Vagina (tissue), 2 donors: ENCODE measurements at places on chromosomes 5 and 9.

DNA sequence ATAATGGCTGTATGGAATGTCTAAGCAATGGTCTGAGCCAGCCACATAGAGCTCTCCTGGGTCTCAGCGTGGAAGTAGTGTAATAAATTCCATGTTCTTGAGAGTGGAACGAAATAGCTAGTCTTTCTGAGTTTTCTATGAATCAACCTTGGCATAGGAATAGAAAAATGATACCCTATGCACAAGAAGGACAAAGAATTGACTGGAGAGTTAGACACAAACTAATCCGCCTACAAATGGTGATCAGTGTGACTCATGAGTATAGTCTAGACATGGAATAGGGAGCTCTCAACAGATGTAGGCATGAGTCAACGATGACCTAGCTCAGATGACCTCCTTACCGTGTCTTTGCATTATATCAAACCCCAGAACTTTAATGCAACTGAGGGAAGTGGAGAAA lies 256.8 kb upstream of the GRIN3A start:
- no peak for DNase-seq

DNA sequence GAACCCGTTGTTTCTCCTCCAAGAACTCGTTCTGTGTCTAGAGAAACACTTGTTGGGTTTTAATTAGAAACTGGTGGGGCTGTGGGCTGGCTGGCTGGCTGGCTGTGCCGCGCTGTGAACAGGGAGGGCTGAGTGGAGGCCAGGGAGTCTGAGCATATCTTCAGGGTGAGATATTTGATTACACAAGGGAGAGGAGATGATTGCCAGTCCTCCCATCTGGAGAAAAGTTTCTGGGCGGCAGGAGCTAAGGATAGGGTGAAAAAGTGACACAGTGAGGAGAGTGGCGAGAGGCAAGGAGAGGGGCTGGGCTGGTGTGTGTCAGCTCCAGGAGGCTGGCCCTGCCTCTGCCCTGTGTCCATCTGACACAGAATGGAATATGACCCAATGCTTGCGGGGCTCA lies 63.0 kb downstream of the GDNF start:
- DNase-seq = no peak

- DNase-seq = no peak
Measured at GRCh38 chr5:67510204-67510603, 313.6 kb upstream of the CD180 start.

DNA sequence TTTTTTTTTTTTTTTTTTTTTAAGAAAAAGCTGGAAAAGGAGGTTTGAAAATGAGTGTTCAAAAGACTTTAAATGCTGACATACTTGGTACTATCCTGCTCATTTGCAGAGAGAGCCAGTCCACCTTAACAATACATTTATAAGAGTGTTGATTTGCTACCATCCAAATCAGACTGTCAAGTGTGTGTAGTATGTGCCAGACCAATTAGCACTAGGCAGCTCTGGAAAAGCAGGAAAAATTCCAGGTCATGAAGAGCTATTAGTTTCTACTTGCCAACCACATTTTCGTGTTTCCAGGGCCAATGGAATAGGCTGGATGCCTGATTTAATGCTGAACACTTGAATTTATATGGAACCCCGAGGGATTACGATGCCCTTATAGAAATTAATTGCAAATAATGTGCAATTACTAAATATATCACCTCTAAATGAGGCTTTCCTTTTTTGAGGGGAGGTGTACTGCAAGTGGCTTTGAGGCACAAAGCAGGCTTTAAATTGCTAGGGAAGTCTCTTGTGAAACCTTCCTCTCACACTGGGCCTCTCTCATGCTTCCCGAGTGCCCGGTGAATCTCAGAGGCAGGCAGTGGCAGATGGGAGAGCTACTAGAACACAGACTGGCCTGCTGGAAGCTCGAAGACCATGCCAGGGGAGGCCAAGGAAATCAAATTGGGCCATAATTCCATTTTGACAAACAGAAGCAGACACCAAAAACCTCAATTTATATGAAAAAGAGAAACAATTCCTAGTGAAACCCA lies 178.7 kb downstream of the PPP2R2B start:
- DNase-seq = no peak

DNA sequence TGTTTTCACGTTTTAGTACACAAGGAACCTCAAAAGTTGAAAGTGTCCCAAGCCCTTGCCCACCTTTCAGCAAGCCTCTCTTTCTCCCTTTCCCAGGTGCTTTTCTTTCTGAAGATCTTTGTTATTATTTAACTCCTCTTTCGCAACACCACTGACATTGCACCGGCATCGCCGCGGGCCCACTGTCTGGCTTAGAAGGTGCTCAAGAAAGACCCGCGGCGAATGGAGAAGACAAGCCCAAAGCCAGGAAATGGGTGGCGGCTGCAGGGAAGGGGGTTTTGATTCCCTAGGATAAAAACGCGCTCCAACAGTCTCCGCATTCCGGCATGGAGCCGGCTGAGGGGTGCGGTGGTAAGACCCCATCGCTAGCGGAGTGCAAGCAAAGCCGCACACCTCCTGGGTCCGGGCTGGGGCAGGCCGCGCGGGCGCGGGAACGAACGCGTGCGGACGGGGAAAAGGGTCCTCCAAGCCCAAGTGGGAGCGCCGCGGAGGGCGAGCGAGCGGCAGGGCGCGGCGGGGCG lies 404 bp upstream of the AFAP1L1 start:
- no peak for DNase-seq

GRCh38 chr9:75265525-75265972 lies 177.2 kb downstream of the OSTF1 start:
- no peak for DNase-seq

DNA sequence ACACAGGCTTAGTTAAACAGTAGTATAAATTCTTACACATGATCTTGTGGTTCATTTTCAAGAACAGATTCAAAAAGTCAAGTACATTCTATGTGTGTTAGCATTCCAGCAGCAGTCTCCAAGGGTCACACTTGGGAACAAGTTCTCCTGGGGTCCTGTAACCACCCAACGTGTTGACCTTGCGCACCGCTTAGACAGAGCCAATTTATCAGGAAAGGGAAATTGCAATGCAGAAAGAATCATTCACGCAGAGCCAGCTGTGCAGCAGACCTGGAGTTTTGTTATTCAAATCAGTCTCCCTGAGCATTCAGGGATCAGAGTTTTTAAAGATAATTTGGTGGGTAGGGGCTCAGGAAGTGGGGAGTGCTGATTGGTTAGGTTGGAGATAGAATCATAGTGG lies 8.5 kb upstream of the RXFP3 start:
- no peak for DNase-seq

DNA sequence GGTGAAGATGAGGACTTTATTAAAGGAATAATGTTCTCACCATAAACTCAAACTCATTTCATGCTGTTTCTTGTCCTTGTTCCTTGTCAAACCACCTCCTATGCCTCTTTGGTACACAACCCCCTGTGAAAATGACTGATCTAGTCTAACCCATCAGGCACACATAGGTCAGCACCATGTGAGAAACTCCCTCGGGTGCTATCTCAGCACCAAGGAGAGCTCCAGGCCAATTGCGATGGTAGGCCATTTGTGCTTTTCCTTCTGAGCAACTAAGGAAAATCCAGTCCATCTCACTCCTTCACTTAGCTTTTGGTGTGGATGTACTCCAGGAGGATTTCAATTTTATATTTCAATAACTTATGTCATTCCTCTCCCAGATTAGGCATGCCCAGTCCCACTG lies 199.8 kb downstream of the ZNF608 start:
- DNase-seq = no peak

DNA sequence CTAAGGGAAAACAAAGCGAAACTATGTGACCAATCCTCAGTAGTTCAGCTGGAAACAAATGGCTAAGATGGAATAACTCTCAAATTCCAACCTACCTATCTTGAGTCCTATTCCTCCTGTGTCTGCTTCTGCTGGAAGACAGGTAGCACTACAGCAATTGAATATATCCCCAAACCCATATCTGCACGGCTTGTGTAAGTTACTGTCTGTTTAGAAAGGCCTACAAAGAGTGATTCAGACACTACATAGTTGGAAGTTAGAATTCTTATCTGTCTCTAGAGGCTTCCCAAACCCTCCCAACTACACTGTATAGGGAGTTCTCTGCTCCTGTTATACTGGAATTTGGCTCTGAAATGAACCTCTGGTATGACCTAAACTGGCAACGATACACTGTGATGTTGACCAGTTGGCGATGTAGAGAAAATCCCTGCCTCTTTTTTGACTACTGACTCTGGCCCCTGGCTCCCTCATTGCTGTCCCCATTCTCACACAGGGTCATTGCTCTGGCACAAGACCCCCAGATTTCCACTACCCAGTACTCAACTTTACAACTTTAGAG lies 22.6 kb upstream of the NADK2 start:
- DNase-seq = no peak

DNA sequence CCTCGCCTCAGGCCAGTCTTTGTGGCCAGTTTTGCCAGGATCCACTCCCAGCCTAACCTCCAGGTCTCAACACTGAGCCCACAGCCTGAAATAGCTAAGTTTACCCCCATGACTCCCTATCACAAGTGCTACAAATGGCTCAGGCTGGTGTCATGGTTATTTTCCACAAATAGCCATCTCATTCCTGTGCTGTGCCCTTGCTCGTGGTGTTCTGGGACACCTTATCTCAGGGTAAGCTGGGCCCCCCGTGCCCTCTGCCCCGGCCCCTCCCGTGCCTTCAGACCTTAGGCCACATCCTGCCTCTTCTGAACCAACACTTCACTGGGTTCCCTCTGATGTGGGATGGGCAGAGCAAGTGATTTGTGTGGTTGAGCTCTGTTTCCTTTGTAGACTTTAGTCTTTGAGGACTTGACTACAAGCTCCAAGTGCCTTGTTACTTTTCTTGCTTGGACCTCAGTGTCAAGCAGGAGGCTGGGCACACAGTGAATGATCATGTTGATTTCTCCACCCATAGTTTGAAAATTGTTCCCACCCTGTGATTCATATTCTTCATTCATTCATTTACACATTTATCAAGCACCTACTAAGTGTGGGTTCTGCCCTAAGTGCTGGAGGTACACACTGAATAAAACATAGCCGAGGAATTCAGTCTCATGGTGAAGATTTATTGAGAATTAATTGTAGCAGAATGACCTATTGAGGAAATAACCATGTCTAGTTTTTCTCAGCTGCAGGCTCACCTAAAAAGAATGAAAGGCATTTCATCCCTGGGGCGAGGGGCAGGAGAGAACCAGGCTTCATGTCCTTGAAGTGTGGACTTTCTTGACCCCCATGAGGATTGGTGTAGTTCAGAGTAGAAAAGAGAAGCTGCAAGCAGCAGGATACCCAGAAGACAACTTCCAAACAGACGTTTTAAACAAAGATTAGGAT lies 84.5 kb upstream of the CTNNA1 start:
- no peak for DNase-seq

DNA sequence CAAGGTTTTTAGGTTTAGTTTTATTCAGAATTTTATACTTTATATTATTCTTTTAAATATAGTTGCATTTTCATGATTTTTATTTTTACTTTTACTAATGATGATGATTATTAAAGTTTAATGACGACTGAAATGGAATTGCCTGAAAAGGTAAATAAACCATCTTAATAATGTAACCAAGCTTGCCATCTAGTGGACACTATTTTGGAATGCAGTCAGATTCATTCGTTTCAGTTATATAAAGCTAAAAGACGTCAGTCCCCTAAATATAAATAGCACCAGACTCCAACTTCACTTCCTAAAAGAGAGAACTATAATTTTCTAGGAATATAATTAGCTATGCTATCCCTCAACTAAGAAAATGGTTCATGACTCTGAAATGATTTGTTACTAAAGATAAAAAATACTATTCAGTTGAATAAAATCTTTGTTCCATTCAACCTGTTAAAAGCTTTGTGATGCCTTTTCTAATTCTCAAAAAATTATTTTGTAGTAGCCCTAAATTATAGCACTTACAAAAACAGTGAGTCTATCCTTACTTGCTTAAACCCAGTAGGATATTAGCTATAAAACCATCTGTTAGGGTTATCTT lies 19.9 kb downstream of the ABITRAM start:
- no peak for DNase-seq

GRCh38 chr5:58138791-58139190 lies 321.1 kb downstream of the PLK2 start:
- DNase-seq = no peak

DNA sequence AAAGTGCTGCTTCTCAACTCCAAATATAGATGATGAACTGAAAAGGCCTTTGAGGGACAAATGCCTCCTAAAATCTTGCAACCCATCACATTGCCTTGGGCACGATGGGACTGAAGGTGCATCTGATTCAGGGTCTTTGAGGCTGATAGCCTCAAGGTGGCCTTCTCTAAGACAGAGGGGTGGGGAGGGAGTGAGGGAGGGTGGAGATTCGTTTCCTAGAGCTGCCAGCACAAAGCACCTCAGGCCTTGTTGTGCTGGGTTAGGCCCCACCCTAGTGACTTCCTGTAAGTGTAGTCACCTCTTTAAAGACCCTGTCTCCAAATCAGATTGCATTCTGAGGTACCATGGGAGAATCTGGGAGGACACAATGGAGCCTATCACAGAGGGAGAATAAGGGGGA lies 57.1 kb downstream of the BARX1 start:
- DNase-seq = no peak

GRCh38 chr9:98158071-98158831 lies 34.2 kb downstream of the CORO2A start:
- DNase-seq = no peak

DNA sequence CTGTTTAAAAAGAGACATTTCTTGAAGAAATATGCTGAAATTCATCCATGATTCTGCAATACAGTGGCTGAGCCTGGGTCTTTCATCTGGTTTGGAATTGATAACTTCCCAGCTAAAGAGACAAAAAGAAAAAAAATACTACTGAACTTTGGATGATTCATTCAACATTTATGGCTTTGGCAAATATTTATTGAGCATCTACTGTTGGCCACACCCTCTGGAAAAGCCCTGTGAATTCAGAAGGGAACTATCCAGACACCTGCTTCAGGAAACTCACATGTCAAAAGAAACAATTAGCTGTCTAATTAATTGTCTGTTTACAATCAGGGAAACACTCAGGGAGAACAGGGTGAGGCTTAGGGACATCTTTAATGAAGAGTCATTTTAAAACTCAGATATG lies 17.8 kb upstream of the ZNF622 start:
- no peak for DNase-seq

DNA sequence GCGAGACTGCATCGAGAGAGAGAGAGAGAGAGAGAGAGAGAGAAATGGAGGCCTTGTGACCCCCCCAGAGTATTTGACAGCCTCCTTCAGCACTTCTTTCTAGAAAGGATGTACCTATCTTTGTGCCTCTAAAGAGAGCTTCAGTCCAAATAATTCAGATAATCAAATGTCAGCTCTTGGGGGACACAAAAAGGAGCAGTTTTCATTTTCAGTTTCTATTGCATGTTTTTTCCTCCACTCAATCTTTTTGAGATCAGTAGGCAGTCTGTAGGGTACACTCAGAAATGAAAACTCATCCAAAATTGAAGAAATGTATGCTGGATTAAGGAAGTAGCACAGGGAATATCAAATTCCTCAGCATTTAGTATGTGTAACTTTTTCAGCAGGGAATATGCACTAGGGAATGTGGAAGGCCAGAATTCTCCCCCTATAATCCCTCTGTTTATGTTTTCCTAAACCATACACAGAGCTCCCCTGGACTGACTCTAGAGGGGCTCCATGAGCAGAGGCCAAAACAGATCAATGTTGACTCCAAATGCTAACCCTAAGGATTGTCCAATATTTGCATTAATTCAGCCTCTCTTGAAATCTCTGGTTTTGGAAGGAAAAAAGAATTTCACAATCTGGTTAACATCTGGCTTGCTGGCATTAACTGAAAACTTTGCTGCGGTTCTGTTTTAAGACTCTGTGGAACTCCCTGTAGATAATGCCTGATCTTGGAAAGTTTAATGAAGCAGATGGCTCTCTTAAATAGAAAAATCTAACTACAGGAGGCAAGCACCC lies 250.1 kb downstream of the CEMIP2 start:
- no peak for DNase-seq

GRCh38 chr9:89149726-89150125 lies 28.9 kb downstream of the SHC3 start:
- no peak for DNase-seq

- DNase-seq = no peak
Measured at GRCh38 chr9:30039712-30040111, 2344.7 kb upstream of the ACO1 start.
